GOT3 (cell line): ENCODE measurements at places on chromosomes 4 and X.

DNA sequence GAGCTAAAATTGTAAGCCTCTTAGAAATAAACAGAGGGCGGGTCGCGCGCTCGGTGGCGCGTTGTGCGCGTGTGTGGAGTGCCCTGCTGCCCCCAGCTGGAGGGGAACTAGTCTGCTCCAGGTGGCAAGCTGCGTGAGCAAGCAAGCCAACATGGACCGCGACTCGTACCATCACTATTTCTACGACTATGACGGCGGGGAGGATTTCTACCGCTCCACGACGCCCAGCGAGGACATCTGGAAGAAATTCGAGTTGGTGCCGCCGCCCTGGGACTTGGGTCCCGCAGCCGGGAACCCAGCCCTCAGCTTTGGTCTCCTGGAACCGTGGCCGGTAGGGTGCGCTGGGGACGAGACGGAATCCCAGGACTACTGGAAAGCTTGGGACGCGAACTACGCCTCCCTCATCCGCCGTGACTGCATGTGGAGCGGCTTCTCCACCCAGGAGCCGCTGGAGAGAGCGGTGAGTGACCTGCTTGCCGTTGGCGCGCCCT, 66.1 kb downstream of the DNAAF6 start:
- no peak for DNase-seq

GRCh38 chr4:118289794-118290193, 63.0 kb downstream of the PRSS12 start:
- no peak for DNase-seq

DNA sequence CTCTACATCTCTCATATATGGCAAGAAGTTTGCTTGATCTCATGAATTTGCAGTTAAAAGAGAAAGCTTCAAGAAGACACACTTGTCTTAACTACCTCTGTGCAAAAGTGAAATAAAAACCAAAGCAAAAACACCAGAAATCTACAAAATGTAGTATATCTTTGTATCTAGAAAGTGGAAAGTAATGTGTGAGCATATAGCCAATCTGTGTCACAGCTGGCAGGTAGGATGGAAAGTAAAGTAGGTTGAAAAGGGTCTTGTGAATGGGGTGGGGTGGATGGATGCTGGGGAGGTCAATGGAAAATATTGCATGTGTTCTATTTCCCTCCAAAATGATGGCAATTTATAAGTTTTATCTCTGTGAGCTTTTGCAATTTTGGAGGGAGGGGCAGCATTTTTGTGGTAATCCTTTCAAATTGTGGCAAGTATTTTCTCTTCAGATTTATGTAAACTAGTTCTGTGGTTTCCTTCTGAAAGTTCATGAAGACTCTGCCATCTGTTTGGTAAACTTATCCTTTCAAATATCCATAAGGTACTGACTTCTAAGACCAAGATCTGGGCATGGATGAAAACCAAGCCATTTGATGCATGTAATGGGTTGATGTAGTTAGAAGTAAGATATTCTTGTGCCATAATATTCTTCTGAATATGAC, 215.9 kb upstream of the GIMD1 start:
- DNase-seq: no peak

DNA sequence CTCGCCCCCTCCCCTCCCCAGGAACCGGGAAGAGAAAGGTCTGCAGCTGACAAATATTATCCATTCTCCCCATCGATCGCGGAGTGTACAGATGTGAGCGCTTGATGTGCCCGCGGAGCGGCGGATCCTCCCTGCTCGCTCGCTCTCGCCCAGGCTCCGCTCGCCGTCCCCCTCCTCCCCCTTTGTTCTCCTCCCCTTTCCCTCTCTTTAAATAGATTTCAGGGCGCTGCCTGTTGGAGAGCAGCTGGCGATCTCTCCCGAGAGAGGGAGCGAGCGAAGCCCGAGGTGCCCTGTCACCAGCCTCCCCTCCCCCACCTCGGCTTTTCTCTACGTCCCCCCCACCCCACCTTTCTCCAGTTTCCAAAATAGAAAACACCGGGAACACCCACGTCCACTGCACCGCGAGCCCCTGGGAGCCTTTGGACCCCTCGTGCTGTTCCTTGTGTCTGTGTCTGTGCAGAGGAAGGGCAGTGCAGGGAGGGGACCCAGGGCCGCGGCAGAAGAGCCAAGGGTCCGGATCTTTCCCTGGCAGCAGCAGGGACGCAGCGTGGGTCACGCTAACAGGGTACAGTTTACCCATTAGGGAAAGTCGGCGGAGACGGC, 56.6 kb upstream of the BCOR start:
- no peak for DNase-seq

GRCh38 chrX:106263817-106264216, 95.7 kb downstream of the PWWP3B start:
- DNase-seq: no peak

- no peak for DNase-seq
Measured at GRCh38 chrX:154509455-154509854, 6.6 kb downstream of the FAM3A start.

GRCh38 chr4:147407261-147408045, 73.4 kb upstream of the EDNRA start:
- DNase-seq: no peak

DNA sequence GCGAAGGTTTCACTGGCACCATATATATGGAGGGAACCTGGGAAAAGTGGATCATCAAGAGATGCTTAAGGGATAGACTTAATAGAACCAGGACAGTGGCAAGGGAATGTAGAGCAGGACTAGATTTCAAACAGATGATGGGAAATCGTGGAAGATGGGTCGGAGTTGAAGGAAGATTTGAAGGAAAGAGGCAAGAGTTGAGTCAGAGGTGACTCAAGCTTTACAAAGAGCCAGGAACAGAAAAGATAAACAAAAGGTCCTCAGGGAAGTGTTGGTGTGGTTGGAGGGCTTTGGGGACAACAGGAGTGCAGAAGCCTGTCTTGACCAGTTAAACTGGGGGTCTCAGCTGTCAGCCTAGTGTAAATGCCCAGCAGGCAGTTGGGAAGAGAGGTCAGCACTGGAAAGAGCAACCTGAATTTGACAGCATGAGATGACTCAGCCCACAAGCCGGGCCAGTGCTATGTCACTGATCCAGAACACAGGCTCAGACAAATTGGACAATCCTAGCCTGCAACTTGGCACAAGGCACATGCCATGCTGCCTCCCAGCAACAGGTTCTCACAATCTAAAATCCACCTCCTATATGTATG, 230.5 kb downstream of the IDS start:
- no peak for DNase-seq

DNA sequence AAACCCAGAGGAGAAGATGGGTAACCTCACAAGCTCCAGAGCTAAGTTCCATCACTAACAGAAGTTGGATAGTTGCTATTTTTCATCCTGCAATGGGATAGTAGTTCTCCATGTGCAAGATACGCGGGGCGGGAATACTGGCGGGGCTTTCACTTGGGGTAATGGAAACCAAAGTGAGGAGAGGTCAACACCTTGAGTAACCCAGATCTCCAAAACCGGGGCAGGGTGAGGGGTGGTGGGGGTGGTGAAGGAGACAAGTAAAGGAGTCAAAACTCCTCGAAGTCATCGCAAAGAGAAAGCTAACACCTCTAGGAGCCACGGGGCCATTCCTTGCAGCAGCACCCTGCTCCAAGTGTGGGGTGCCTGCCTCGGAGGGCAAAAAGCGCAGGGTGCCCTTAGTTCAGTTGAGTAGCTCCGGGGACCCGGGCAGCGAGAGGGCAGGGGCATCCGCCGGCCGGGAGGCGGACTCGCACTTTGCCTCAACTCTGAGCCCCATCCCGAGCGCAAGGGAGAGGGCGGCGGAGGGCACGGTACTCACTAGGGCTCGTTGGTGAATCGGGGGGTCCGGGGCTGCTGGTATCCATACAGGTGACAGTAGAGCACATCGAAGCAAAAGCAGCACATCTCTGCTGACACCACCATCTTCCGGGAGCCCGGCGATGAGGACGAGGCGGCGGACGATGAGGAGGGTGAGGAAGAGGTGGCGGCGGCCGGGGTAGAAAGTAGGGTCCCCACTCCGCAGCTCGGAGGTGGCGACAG, 645 bp downstream of the AMMECR1 start:
- no peak for DNase-seq

GRCh38 chr4:57418133-57418532, 307.9 kb upstream of the IGFBP7 start:
- no peak for DNase-seq

GRCh38 chr4:1400191-1400805, 5.9 kb downstream of the NKX1-1 start:
- DNase-seq: no peak

DNA sequence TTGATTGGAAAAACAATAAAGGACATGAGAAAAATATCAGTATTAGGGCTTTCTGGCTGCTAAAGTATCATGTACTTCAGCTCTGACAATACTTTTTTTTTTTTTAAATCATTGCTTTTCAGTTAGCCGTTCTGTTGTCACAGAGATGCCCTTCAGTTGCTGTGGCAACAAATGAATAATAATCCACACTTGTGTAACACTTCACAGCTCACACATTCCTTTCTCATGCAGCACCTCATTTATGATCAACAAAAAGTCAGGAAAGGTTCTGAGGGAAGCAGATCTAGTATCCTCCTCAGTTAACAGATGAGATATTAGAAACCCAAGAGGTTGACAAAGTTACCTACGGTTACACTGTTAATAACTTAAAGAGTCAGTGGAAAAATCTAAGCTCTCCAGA, 444.2 kb upstream of the SLIT2 start:
- DNase-seq: no peak

DNA sequence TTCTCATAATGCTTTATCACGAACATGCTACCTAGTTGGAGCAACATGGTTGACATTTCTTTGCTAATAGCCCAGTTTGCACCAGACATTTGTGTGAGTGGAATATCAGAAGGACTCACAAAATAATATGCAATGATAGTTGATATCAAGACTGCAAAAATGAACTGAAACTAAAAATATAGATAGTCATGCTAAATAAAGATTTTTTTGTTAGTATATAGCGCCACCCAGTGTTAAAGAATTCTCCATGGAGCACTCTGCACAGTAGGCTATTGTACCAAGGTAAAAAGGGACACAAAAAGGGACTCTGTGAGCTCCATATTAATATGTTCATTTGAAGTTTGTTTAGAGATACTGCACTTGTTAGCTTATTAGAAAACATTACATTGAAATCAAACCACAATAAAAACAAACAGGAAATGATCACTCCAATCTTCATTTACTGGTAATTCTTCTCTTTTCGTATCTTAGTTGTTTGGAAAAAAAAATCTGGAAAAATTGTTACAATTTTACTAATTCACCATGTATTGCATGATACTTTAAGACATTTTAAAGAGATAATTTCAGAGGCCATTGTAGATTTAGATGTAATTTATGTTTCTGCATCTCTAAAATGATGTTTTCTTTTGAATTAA, 1509.6 kb downstream of the ADGRL3 start:
- DNase-seq: no peak

DNA sequence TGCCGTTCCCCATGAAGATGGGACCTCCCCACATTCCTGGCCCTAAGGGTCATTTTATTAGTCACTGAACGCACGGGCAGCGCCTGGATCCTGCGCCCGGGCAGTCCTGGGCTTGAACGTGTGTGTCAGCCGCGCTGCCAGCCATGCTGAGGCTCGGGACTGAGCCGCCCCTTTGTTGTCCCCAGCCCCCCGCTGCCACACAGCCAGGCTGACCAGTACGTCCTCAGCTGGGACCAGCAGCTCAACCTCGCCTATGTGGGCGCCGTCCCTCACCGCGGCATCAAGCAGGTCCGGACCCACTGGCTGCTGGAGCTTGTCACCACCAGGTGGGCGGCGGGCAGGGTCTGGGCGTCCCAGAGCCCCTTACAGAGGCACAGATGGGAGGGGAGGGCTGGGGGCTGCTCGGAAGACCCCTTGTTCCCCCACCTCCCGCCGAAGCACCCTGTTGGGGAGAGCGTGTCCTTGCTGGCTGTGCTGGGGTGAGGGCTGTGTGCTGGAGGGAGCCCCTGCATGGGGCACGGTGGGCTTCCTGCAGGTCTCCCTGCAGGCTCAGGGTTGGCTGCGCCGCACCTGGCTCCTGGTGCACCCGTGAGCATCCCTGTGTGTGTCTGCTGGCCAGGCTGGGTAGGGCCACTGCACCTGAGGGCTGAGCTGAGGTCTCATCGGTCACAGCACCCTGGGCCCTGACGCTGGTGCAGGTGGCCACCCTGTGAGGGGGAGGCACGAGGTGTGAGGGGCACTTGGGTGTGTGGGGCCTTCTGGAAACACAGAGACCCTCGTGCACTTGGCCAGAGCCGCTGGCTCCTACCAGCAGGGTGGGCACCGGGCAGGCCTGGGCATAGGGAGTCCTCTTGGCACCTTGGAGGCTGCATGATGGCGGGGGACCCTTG, 1.0 kb downstream of the IDUA start:
- no peak for DNase-seq

DNA sequence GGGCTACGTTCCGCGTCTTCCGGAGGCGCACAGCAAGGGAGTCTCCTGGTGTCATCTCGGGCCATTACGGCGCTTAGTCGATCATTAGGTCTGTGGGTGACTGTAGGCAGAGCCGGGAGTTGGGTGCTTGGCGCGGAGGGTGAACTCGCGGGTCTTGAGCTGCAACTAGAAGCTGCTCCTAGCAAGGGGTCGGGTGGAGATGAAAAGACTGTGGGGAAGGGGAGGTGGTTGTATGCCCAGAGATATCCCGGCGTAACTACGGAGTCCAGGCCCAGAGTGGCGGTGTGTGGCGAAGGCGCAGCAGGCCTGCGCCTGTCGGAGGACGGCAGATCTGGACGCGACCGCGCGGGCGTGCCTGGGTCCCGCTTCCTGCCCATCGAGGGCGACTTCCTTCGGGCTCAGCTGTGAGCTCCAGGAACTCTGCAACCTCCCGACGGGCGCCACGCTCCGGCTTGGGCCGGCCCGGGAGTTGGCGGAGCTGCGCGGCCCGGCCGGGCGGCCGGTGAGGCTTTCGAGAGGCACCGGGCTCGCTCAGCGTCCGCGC, 2.7 kb upstream of the NKX3-2 start:
- no peak for DNase-seq

DNA sequence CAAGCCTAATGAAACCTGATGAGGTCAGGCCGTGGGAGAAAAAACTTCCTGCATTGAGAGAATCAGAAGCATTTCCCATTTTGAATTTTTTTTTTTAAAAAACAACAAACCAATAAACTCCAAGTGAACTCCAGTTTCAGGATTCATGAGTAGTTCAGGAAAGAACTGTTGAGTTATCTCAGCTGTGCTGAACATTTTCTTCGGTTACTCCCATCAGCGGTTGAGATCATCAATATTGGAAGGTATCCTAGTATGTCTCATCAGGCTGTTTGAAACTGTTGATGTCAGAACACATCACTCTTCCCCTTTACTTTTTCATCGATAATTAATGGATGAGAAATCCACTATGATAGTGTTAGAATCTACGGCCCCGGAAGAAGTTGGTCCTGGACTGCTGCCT, 82.4 kb upstream of the ADGRG2 start:
- DNase-seq: no peak

- no peak for DNase-seq
Measured at GRCh38 chr4:143668930-143669552, 31.4 kb downstream of the FREM3 start.

DNA sequence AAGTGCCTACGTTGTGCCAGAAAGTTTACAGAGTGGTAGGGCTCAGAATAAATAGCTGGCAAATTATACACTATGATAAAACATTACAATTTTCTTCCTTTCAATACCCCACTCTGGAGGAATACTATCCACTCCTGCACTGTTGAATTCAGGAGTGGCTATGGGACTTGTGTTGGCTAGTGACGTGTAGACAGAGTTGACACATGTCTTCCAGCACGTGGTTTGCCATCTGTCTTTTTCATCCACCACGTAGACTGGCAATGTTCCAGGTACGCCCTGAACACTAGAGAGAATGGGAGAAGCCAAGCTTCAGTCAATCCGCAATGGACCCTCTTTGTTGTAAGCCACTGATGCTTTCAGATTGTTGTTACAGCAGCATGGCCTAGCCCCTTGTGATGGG, 168.8 kb upstream of the RBPJ start:
- no peak for DNase-seq

GRCh38 chrX:25726539-25726938, 411.6 kb upstream of the MAGEB18 start:
- no peak for DNase-seq
